Left ventricle myocardium superior (tissue), 1 donor: ENCODE measurements at places on chromosomes 1 and 21.
A peak's percentile ranks its signal among the peaks of the same experiment; 100 is the strongest.

DNA sequence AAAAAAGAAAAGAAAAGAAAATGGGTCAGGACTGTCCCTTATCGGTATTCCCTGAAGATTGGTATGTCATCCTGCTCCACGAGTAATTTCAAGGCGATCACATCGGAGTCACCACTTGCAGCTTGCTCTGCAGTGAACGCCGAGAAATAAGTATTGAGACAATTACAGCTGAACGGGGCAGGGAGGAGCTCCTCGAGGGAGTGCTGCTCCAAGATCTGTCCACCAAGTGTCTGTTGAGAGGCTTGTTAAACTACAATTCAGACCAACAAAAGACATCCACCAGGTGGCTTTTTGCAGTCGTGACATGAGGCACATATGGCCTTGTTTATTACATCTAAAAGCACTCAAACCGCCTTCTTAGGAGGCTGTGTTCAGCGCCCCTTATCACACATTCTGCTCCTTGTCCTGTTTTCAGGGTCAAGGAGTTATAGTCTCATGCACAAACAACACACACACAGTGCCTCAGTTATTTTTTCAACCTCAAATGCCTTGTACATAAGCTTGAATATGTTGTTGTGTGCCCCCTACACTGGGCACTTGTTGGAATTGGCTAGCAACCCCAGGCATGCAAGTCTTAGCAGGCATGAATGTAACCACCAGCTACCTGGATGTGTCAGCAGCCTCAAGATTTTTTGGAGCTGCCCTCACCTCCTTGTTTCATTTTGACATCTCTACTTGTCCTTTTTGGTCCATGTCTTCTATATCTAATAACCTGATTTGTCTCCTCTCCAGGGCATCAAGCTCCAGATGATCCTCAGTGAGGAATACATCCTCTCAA is 13.0 kb upstream of the CD48 start:
- DNase-seq, result no peak

- no peak for DNase-seq
These were observed 528.5 kb downstream of the ADGRL2 start for GRCh38 chr1:82329226-82329625.

- no peak for DNase-seq
These were observed 20.9 kb upstream of the LRRC8B start for GRCh38 chr1:89503690-89504089.

DNA sequence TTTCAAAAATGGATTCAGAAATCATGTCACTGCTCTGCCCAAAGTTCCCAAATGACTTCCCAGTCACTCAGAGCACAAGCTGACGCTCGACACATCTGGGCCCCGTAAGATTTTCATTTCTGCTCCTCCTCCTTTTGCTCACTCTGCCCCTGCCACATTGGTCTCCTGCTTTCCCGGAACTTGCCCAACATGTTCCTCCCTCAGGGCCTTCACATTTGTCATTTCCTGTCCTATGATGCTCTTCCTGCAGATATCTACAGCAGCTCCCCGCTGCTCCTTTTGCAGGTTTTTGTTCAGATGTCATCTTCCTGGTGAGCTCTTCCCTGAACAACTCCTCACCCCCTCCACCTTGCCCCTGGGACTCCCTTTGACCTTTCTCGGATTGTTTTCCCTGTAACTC is 58.5 kb upstream of the IVNS1ABP start:
- DNase-seq, result no peak

DNA sequence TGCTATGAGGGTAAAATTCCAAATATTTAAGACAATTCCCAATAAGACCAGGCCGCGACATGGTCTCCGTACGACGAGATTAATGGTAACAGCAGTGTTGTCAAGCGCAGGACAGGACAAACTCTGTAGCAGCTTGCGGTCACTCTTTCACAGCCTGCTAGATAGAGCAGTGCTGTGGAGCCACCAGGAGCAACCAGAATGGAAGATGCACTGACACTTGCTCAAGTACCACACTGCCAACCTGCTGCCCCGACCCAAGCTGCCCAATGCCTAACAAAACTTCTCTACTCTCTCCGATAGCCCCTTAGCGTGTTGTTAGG is 636 bp downstream of the WARS2 start:
- no peak for DNase-seq

GRCh38 chr1:24900985-24901781 is 28.9 kb downstream of the RUNX3 start:
- DNase-seq, result no peak

DNA sequence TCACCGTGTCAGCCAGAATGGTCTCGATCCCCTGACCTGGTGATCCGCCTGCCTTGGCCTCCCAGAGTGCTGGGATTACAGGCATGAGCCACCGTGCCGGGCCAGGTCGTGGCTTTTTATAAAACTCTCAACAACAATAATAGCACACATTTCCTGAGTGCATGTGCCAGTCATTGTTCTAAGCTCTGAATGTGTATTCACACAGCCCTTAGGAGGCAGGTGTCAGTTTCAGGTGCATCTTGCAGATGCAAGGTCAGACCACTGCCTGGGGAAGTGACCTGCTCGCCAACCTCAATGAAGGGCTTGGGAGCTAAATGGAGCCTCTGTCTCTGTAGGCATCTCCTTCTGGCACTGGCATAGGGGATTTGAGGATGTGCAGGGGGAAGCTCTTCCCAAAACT is 1.6 kb upstream of the LEFTY2 start:
- no peak for DNase-seq

- DNase-seq, result peak; percentile 56
These were observed 32.1 kb upstream of the KCNE1 start for GRCh38 chr21:34544032-34544496.

DNA sequence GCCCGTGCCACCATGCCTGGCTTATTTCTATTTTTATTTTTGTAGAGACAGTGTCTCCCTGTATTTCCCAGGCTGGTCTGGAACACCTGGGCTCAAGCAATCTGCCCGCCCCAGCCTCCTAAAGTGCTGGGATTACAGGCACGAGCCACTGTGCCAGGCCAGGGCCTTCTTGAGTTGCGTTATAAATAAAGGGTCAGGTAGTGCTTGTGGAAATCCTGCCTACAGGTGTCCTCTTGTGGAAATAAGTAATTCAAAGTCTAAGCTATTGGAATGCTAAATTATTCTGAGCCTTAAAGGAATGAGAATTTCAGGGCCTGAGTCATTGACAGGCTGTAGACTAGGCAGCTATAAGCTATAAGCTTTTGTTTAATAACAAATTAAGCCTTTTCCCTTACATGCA is 8.1 kb upstream of the SFT2D2 start:
- no peak for DNase-seq

DNA sequence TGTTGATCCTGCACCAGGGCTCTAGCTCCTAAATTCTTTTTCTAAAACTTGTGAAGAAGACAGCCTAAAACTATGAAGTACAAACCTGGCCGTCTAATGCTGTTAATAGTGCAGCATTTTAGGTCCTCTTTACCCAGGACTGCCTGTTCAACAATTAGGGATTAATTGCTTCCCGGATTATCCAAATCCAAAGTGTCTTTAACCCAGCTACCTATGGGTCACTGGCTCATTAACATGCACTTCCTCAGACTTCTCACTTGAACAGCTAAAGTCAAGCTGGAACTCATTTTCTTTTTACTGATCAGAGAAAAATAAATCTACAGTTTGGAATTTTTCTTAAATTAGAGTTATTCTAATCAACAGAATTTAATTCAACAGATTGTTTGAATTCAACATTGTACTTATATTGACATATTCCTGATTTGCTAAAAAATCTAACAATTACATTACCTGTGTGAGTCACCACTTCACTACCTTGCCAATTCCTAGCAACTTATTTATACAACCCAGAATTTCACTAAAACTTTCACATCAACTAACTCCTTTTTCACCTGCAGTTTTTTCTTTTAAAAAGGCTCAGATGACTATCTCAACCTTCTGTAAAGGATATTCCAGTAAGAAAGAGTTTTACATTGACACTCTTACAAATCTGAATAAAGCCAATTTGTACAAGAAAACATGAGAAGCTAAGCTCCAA is 3.3 kb downstream of the HNRNPU start:
- no peak for DNase-seq

DNA sequence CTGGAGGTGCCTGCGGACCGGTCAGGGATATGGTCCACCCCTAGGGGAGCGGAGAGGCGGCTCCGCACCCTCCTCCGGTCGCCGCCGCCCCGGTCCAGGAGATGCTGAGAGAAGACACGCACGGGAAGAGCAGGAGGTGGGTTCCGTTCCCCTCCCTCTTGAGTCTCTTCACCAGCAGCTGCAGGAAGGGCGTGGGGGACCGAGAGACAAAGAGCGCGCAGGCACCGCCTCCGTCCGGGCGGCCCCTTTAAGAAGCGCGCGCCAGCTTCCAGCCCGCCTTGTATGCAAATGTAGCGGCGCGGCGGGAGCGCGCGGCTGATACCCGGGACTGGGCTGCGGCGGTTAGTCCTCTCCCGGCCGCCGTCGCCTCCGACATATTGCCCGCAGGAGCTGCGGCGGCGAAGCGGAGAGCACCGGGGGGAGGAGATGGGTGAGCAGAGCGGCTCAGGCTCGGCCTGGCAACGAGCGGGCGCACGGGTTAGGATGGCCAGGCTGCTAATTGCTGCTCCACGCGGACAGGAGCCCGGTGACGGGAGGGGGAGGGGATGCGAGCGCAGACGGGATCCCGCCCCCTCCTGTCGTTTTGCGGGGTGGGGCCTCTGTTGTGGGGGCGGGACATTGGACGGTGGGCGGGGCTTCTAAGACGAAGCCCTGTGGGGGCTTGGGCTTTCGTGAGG is at the start of gene TMEM39B:
Gene TMEM39B, plus strand, starts transcription at position 318 of the 677 bp plus-strand sequence. Its CDS starts 109 bp downstream, at position 427.
- peak; percentile 99 for DNase-seq

DNA sequence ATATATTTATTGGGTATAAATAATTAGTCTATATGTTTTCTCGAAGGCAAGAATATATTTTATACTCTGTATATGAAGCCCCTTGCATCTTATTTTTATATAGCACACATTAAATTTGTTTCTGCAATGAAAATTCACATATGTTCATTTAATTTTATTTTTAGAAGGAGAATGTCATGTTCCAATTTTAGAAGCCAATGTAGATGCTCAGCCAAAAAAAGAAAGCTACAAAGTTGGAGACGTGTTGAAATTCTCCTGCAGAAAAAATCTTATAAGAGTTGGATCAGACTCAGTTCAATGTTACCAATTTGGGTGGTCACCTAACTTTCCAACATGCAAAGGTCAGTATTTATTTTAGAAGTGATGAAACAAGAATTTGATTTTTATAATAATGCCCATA is 16.6 kb downstream of the CFHR5 start:
- no peak for DNase-seq

DNA sequence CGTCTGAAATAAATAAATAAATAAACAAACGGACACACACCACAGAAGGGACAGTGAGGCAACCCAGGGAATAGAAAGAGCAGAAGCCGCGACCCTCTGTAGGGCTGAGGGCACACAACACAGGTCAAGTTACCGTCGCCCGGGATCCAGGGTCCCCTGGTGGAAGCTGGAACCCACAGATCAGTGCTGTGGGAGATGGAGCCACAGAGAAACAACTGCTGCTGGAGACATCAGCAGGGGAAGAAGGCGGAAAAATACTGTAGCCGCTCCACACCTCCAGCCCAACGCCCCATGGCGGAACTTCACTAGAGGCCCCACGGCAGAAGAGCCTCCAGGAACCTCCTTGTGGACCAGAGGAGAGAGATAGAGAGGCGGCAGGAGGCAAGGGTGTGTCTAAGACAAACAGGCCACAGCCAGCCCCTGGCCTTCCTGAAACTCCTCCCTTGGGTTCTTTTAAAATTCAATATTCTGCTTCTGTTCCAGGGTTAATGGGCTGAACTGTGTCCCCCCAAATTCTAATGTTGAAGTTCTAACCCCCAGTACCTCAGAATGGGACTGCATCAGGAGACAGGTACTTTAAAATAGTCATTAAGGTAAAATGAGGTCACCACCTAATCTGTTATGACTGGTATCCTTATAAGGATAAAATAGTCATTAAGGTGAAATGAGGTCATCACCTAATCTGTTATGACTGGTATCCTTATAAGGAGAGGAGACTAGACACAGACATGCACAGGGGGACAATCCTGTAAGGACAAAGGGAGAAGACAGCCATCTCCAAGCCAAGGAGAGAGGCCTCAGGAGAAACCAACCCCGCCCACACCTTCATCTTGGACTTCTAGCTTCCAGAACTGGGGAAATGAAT is 7.7 kb upstream of the HLCS start:
- DNase-seq, result no peak

GRCh38 chr21:16978309-16978895 is 534.4 kb upstream of the CXADR start:
- DNase-seq, result no peak

DNA sequence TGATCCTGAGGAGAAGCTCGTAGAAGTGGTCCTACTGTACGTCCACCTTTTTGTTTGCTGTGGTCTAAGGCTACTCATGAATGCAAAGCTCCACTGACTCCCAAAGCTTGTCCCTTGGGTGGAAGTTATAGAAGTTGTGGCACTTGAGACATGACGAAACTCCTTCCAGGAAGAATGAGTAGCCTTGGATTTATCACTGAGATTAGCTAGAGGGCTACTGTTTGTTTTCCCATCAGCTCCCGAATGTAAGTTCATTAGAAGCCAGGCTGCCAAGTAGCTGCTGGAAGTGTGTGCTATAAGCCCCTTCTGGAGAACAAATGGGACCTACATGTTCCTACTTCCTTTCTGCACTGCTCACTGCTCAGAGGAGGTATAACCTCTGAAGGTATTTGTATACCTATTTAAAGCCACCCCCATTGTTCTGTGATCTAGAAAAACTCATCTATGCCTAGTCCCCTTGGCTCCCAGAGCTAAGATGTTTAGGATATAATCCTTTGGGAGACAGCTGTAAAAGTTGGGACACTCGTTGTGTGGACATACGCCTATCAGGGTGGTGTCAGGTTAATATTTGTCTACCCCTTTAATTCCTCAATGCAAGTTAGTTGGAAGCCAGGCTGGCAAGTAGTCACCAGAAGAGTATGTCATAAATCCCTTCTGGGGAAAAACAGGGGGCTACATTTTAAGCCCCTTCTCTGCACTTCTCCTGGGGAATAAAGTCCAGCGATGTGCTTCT is 72.9 kb downstream of the SCMH1 start:
- DNase-seq, result no peak

DNA sequence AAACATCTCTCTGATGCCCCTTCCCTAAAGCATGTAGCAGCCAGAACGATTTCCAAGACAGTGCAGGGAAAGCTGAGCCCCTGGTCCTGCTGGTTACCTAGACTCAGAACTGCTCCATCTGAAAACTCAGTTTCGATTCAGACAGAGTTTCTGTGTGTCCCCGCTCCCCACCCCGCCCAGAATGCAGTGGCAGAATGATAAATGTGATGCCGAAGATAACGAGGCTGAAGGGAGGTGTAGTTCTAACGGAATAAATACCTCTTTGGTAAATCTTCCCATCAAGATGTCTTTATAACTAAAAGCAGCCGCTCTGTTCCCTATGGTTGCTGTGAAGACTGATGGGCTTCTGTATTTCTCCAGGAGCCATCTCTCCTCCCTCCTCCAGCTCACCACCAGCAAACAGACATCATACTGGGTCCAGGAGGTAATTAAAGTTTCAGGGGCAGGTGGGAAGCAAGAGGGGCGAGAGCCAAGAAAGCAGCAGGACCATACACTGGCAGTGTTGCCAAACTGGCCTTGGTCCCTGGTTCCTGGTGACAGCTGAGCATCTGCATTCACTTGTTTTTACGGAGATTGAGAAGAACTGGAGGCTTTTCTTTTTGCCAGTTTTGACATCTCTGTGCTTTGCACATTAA is 76.9 kb downstream of the DDX20 start:
- DNase-seq, result no peak

- DNase-seq, result no peak
These were observed 38.8 kb upstream of the CLCA4 start for GRCh38 chr1:86507935-86508582.
